CD8-positive, alpha-beta memory T cell (primary cell): ENCODE measurements at places on chromosomes 2 and 18.

- no peak for DNase-seq
Observed at GRCh38 chr2:101560780-101561315, 85.9 kb upstream of the RFX8 start.

DNA sequence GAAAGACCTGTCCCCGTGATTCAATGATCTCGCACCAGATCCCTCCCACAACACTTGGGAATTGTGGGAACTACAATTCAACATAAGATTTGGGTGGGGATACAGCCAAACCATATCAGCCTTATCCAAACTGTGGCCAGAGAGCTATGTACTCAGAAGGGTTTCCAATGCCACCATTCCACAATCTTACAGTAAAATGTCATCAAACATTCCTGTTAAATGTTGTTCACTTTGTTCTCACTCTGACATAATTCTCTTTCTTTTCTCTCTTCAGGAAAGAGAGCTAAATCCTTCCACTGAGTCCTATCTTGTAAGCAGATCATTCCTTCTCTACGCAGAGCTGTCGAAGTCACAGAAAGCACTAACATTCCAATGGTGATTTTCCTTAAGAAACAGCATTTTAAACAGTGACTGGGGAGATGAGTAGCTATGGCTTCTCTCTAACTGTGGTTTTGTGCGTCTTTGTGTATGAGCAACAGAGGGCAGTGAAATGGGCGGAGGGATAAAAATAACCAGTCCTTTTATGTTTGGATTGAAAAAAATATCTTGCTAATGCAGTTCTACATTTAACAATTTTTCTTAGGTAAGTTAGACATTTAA lies 684.7 kb downstream of the EPHA4 start:
- DNase-seq, result no peak

GRCh38 chr18:75824661-75825060 lies 397.2 kb upstream of the SMIM21 start:
- no peak for DNase-seq

GRCh38 chr2:10772868-10773215 lies 39.7 kb downstream of the PDIA6 start:
- DNase-seq, result no peak

- DNase-seq, result no peak
Observed at GRCh38 chr2:133591164-133591563, 22.9 kb upstream of the NCKAP5 start.

DNA sequence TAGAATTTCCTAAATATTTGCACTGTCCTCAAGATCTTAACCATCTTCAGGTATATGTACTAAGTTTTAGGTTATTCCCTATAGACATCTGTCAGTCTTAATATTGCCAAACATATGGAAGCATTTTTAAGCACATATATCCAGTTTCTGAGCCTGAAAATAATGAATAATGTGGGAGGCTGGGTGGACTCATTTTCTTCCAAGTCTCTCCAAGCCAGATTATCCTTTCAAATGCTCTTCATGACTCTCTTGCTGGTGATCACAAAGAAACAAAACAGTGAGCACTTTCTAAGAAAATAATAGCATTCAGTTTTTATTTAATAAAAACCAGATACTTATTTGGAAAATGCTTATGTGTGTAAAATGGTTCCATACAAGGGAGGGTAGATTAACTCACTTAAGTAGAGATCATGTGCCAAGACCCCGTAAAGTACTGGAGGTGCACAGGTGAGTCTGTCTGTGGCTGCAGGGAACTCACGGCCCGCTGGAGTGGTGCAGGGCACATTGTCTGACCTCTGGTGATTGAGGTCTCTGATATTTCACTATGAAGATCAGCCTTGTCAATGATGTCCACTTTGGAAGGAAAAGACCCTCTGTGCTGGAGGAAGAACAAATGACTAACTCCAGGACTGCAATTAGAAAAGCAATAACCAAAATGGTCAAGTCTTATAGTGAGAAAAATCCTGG lies 161.6 kb downstream of the TMEM18 start:
- no peak for DNase-seq

DNA sequence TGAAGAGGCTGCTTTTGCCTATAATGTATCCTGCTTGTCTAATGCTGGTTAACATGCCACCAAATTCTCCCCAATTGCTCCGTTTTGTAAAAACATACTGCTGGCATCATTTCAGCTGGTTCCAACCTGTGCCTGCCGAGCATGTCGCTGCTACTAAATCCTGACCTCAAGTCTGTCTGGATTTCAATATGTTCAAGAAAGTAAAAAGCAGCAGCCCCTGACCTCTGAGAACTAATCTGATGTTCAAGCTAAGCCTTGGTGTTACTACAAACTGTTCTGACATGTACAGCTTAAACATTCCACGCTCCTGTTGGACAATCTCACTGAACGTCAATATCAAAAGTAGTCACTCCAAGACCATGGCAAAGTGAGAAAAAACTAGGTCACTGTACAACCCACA lies 46.3 kb downstream of the SFT2D3 start:
- no peak for DNase-seq

- no peak for DNase-seq
Observed at GRCh38 chr2:8391584-8391983, 290.3 kb upstream of the ID2 start.

DNA sequence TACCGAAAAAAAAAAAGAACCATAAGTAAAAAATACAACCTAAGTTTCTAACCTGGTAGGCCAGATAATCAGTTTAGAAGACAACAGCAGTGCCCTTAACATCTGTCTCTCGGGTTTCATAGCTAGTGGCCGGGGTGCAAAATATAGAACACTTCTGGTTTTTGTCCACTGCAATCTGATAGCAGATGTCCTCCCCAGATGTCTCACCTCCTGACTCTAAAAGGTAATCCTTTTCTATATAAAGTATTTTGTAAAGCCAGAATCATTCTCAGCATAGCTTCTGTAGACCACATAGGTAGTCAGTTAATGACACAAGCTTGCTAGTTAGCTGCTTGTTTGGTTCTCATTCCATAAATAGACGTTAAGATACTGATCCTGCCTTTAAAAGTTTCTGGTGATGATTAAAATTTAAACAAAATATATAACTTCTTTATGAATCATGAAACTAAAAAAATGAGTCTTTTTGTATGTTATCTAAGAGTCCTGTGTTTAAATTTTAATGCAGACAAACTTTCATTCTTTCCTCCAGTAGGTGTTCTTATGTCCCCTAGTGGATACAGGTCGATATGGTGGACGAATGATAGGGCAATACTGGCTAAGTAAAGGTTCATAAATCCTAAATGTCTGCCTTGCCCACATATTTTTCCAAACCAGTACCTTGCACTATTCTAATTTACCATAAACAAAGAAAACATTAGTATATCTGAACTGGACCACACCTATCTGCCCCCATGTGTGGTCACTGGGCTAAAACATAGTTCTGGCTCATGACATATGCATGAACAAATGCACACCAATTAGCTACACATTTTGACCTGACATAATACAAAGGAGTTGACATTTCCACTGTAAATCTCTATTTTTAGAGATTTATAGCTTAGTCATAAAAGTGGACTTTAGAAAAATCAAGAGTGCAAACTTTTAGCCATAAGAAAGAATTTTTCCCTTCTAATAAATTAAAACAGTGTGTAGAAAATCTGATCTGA lies 171.0 kb downstream of the SRBD1 start:
- DNase-seq, result no peak

DNA sequence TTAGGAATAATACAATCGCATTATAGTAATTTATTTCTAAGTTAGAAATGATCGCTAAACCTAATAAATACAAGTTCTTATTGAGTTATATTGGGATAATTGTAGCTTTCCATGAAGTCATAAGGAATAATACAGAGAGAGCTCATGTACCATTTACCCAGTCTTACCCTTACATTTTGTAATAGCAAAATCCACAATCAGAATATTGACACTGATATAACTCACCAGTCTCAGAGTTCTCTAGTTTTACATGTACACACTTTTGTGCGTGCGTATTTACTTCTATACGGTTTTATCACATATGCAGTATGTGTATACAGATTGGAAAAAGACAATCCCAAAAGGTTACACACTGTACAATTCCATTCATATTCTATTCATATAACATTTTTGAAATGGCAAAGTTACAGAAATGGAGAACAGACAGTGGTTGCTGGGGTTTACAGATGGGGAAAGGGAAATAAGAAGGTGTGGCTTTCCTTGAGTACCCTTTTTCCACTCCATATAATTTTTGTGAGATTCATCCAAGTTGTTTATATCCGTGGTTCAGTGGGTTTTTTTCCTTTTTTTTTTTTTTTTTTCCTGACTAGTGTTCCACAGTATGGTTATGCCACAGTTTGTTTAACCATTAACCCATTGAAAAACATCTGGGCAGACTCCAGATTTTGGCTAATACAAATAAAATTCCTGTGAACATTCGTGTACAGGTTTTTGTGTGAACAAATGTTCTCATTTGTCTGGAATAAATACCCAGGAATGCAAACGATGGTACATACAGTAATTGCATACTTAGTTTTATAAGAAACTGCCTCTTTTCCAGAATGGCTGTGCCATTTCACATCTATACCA lies 117.2 kb downstream of the HNMT start:
- DNase-seq, result no peak

DNA sequence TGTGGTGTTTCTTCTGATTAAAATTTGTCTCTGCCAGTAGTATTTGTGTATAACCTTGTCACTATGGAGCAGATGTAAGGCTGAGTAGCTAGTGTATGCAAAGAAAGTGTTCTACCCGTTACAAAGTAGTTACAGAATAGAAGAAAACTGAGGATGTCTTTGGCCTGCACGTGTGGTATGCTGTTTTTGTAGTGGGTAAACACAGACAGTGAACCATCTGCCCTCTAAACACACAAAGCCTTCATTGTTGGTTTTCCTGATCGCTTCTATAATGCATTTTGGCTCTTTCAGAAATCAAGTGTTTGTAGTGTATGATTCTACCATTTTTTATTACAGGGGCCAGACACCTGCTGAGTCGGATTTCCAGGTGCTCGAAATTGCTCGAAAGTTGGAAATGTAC lies 61.5 kb downstream of the FARP2 start:
- no peak for DNase-seq

DNA sequence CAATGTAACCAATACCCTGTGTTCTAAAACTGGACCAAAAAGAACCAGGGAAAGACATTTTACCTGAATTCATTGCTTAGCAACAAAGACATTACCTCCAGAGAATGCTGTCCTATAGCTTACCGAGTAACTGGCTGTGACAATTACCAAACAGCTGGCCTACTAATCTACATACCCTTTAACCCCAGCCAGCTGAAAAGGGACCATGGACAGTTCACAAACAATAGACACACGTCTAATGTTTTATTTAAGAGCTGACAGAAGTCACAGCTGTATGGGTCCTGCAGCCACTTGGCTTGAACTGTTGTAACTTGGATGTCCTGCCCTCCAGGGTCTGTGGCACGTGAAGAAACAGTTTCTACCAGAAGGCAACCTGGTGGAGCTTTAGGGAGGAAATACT lies 130.1 kb upstream of the EFEMP1 start:
- DNase-seq, result no peak

DNA sequence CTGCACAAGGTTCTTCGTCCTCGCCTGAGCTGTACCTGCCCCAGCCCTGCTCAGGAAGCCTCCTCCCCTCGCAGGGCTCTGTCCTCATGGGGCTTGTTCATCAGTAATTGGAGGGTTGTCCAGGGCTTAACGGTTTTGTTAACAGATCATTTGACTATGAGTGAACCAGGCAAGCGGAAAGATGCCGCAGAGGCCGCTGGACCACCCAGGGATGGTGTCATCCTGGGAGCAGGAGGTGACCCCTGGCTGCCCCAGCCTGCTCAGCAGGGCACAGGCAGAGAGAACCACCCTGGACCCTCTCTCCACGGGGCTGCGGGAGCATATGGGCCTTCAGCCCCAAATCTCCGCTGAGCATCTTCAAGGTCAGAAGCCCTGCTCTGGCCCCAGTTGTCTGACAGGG lies 264.3 kb downstream of the KLHL29 start:
- no peak for DNase-seq

- no peak for DNase-seq
Observed at GRCh38 chr2:200845669-200846325, 18.7 kb downstream of the CLK1 start.

GRCh38 chr18:26584745-26585144 lies 36.4 kb upstream of the KCTD1 start:
- no peak for DNase-seq

- no peak for DNase-seq
Observed at GRCh38 chr2:102603904-102604303, 15.4 kb upstream of the SLC9A2 start.

DNA sequence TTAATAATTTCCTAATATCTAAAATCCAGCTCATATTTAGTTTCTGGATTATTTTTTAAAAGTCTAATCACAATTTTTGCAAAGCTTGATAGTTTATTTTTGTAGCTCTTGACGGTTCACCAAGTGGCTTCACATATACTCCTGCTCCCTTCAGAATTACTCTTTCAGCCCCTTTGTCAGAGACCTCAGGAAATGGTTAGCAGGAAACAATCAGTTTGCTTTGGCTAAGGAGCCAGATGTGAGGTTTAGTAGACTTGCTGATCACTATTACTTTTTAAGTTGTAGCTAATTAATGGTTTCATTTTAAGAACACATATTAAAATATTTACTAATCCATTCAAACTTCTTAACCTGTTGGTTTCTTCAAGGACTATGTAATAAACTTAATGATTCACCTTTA lies 2.3 kb downstream of the RBBP8 start:
- no peak for DNase-seq

- DNase-seq, result no peak
Observed at GRCh38 chr18:9226463-9226862, 89.9 kb downstream of the ANKRD12 start.

GRCh38 chr2:207110715-207111114 lies 55.0 kb downstream of the KLF7 start:
- DNase-seq, result no peak

- no peak for DNase-seq
Observed at GRCh38 chr2:120442923-120443571, 97.1 kb downstream of the INHBB start.

DNA sequence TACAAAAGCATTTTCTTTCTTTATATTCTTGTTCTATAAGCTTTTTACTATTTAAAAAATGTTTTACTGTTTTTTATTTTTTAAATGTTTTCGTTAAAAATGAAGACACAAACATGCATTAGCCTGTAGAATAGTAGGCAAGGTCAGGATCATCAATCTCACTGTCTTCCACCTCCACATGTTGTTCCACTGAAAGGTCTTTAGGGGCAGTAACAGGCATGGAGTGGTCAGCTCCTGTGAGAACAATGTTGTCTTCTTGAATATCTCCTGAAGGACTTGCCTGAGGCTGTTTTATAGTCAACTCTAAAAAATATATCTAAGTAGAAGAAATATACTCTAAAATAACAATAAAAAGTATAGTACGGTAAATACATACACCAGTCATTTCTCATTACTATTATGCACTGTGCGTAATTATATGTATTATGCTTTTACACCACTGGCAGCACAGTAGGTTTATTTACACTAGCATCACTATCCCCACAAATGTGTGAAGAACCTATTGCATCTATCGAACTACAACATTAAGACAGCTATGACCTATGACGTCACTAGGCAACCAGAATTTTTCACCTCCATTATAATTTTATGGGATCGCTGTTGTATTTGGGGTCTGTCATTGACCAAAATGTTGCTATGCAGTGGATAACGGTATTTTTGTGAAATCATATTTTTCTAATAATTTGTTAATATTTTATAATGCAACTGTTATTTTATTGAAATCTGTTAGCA lies 764.3 kb downstream of the METTL4 start:
- no peak for DNase-seq

GRCh38 chr2:33278245-33278943 lies 198.1 kb upstream of the RASGRP3 start:
- no peak for DNase-seq

GRCh38 chr2:230684270-230685168 lies 28.1 kb upstream of the CAB39 start:
- DNase-seq, result no peak

GRCh38 chr2:149732001-149732685 lies 144.6 kb upstream of the MMADHC start:
- no peak for DNase-seq

- no peak for DNase-seq
Observed at GRCh38 chr2:12819103-12819475, 102.4 kb downstream of the TRIB2 start.
